ENCODE measurements at places on chromosomes 11 and 22. TPM values are rescaled to one million over a fixed set of nuclear protein-coding genes. Genes with fewer than 3 reads are reported as not detected.

GRK3 gene
- total RNA-seq: 10.4 TPM

MS4A15 gene
- not detected for total RNA-seq

FAM180B gene
- not detected for total RNA-seq

- H3K36me3 ChIP-seq: no peaks in the 10 kb centered on the region
- no peaks in the 10 kb centered on the region for H3K27me3 ChIP-seq
These were observed 18.2 kb upstream of the ARRB1 start for GRCh38 chr11:75369560-75370255.

DNA sequence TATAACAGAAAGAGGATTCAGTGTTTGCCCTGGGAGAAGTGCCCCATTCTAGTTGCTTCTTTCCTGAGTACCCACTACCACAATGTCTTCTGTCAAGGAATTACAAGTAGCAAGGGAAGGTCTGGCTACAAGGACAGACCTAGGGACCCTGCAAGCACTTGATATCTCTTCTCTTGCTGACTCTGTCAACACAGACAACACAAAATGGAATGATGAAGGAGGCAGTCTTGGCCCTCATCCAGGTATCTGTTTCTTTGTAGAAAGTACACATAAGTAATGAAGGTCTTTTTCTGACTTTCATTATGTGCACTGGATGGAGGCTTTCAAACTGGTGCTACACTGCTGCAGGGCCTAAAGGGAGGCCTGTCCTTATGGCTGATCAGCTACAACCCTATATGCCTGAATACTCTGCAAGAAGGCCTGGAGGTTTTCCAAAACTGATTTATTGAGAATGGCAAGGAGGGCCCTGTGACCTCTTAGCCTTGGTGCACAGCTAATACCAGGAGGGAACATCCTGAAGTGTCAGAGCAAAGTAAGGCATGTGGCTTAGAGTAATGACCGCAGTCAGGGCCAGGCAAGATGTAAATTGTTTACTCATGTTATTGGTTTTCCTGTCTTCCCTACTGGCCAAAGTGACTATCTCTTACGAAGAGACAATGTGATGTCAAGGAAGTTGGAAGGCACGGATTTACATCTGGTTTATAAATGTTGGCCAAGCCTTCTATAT is 31.2 kb downstream of the GAB2 start:
- H3K27ac ChIP-seq: no peak overlapping the region
- no peak for DNase-seq
- H3K36me3 ChIP-seq: no peaks in the 10 kb centered on the region
- H3K4me1 ChIP-seq: no peaks in the 10 kb centered on the region
- no peak overlapping the region for H3K4me3 ChIP-seq

Data from body of pancreas (tissue), 4 donors.